ENCODE measurements at places on chromosomes 11 and 22.

- no peak for DNase-seq
These were observed 77.5 kb upstream of the CTSC start for GRCh38 chr11:88414981-88415413.

DNA sequence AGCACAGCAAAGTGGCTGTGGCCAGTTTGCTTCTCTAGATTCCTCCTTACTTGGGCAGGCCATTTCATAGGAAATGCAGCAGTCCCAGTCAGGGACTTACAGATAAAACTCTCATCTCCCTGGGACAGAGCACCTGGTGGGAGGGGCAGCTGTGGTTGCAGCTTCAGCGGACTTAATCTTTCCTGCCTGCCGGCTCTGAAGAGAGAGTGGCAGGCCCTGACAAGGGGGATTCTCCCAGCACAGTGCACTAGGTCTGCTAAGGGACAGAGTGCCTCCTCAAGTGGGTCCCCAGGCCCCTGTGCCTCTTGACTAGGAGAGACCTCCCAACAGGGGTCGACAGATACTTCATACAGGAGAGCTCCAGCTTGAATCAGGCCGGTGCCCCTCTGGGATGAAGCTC, 1649.1 kb downstream of the LRRC4C start:
- DNase-seq = no peak

DNA sequence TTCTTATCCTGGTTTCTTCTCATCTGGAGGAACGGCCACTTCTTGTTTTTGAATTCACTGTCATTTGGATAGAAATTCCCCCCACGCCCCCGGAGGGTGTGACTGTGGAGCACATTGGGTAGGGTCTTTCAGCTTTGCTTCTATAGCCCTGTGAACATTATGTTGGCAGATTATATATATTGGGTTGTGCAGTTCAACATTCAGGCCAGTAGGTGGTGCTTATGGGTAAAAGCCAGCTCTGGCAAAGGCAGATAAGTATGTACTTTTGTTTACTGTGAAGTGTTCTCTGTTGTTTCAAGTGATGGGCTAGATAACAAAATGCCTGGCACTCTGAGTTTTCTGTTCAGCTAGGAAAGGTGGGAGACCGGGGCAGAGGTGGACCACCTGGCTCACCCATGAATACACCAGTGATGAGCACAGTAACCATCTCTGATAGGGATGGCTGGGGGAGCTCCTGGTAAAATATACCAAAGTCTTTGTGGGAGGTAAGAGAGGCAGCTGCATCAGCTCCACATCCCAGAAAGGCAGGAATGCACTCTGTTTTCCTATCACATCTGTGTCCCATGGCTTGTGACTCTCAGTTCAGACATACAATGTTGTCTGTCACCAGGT, 1348.2 kb upstream of the RAG2 start:
- no peak for DNase-seq

DNA sequence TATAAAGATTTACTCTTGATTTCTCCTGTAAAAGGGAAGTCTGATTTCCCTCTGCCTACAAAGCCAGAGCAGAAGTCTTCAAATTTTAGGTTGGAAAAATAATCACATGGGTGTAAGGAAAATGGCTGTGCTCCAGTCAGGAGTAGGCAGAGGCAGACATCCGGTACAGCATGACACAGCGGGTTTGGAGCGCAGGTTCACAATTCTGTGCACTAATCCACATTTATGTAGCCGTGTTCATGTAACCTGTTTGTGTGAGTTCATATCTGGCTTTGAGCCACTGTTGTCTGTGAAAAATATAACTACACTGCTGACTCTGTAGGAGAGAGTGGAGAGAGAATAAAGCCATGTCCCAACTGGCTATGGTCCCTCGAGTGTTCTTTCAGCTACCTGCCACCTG, 248.0 kb downstream of the CASP12 start:
- no peak for DNase-seq

DNA sequence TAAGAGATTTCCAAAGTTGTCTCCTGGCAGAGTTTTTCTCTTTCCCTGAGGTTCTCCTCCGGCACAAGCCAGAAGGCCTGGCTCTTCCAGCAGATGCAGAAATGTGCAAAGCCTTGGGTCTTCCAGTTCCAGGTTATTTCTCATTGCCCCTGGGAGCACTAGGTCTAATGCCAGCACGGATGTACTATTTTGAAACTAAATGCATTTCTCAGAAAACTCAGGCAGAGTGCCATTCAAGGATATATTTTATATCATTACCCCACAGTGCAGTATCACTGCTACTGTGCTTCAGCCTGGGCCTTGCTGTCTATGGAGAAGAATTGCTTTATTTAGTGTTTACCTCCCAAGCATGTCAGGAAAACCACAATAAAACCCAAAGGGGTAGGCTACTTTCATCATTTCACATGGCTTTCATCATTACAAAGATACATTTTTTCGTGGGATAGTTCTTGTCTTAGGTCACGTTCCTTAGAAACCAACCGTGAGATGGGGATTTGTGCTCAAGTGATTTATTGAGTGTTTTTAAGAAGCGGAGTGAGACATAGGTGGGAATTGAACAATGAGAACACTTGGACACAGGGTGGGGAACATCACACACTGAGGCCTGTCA, 22.4 kb upstream of the FZD4 start:
- DNase-seq = no peak

DNA sequence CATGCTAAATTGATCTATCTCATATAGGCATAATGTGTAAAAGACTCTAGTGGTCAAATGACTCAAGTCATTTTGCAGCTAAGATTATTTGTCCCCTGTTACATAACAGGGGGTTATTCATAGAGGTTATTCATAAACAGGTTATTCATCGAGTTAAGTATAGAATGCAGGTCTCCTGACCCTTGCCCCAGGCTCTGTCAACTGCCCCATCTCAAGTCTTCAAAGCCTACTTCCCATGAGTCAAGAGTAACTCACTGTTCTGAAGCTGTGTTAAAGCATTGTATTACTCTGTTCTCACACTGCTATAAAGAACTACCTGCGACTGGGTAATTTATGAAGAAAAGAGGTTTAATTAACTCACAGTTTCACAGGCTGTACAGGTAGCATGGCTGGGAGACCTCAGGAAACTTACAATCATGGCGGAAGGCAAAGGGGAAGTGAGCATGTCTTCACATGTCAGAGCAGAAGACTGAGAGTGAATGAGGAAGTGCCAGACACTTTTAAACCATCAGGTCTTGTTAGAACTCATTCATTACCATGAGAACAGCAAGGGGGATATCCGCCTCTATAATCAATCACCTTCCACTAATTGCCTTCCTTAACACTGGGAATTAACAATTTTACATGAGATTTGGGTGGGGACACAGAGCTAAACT, 226.2 kb upstream of the BLID start:
- no peak for DNase-seq

- no peak for DNase-seq
These were observed 164.5 kb downstream of the LUZP2 start for GRCh38 chr11:24661331-24661730.

DNA sequence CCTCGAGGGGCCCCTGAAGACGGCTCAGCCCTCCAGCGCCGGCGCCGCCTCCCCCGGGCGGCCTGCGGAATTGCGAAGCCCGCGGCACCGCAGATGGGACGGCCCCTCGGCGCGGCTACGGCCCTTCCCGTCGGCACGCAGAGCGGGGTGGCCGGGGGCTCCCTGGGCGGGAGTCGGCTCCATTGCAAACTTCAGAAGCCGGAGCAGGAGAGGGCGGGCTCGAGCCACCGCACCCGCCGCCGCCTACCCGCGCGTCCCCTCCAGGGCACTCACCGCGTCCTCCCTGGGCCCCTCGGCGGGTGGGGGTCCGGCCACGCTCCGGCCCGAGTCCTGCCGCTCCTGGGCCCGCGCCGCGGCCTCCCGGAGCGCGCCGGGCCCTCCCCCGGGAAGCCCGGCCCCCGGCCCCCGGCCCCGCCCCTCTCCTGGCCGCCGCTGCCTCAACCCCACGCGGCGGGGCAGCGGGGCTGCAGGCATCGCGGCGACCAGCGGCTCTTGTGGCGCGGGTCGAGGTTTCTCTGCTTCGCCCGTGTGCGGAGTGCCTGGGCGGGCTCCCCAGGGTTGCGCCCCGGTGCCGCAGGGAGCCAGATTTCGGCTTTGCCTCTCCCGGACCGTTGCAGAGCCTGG, at the start of gene PACSIN3:
Gene PACSIN3, minus strand, starts transcription at position 359 of the 624 bp plus-strand sequence. CDS start 3,707 bp downstream, outside the sequence.
- DNase-seq = peak; percentile 55

GRCh38 chr11:46643986-46644385, 26.6 kb downstream of the ATG13 start:
- no peak for DNase-seq

GRCh38 chr22:44623771-44624510, 78.1 kb upstream of the PRR5 start:
- DNase-seq = no peak

GRCh38 chr11:116454020-116454645, 318.7 kb downstream of the BUD13 start:
- no peak for DNase-seq

GRCh38 chr22:36470994-36471331, 10.5 kb downstream of the TXN2 start:
- DNase-seq = no peak

DNA sequence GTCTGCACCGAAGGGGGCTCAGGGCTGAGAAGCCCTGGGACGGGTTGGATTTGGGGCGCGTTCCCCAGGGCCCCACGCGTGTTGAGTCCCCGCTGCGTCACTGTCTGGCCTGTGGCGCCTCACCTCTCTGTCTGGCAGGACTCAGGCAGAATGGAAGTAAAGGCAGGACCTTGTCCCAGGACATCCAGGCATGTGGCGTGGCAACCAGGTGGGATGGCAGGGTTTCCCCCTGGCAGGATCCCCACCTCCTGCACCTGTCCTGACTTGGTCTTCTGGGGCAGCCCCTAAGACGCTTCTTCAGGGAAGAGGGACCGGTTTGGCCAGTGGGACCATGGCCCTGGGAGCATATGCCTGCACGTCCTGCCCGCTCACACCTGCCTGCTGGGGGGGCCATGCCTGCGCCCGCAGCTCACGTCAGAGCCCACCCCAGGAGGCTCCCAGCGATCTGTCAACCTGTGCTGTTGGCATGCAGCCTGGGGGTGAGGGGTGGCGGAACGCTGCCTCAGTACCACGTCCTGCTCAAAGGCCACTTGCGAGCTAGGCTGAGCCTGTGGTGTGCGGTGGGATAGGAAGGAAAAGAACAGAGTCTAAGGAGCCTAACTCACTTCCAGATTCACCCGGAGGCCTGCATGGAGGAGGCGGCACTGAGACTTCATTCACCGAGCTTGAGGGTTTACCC, 72.7 kb downstream of the KCNQ1 start:
- DNase-seq = no peak

DNA sequence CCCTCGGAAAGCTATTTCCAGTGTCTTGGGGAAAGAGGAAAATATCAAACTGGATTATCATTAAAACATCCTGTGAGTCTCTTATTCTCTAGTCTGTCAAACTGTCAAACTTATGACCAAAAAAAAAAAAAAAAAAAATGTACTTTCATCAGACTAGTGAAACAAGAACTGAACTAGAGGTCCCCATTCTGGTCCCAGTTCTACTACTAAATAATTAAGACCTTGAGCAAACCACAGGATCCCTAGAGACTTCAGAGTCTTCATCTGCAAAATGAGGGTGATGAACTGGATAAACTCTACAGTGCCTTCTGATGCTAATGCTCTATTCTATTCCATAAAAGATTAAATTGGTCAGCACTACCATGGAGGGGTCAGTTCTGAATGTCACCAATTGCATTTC, 105.8 kb downstream of the SERGEF start:
- DNase-seq = no peak

- no peak for DNase-seq
These were observed 61.8 kb downstream of the UBASH3B start for GRCh38 chr11:122717264-122717867.

DNA sequence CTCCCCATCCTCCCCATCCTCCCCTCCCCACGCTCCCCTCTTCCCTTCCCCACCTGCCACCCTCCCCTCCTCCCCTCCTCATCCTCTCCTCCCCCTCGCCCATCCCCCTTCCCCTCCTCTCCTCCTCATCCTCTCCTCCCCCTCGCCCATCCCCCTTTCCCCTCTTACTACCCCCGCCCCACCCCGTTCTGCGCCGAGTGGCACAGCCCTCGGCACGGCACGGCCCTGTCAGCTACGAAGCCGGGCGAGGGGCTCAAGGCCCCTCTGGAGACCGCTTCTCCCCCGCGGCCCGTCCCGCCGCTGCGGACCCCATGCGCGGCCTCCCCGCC, 449.9 kb downstream of the OPCML start:
- DNase-seq = no peak

GRCh38 chr22:18060646-18061620, 16.9 kb upstream of the PEX26 start:
- DNase-seq = no peak

GRCh38 chr11:83007909-83008580, 63.7 kb downstream of the RAB30 start:
- DNase-seq = no peak

DNA sequence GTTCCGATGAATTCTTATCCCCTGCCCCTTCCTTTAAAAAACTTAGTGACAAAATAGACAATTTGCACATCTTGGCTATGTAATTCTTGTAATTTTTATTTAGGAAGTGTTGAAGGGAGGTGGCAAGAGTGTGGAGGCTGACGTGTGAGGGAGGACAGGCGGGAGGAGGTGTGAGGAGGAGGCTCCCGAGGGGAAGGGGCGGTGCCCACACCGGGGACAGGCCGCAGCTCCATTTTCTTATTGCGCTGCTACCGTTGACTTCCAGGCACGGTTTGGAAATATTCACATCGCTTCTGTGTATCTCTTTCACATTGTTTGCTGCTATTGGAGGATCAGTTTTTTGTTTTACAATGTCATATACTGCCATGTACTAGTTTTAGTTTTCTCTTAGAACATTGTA, 12.0 kb downstream of the CCND1 start:
- no peak for DNase-seq

GRCh38 chr11:37858398-37858797, 1260.4 kb upstream of the RAG2 start:
- DNase-seq = no peak

DNA sequence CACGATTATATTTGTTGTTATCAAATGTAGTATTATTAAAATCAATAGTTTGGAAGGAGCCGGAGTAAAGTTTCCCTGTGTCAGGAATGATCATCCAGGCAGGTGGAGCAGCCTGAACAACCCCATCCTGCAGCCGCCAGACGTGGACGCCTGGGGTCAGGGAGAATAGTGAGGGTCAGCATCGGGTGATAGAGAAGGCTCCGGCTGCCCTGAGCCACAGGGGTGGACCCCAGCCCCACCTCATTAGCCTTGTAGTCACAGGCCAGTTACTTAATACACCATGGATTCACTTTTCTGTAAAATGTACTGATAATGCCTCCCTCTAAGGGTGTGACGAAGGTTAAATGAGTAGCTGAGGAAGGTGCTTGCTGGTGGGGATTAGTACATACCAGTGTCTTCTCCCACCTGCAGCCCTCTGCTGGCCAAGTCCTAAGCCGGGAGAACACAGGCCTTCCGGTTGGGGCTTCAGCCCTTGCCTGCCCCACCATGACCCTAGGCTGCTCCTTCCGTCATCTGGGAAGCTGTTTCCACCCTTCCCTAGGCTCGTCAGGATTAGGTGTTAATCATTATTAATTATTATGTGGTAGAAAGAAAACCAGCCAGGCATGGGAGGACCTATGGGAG, 14.9 kb downstream of the TMEM121B start:
- DNase-seq = no peak

GRCh38 chr11:127950162-127950561, 637.2 kb downstream of the ETS1 start:
- DNase-seq = no peak

- DNase-seq = no peak
These were observed 34.8 kb upstream of the HORMAD2 start for GRCh38 chr22:30045494-30045887.

GRCh38 chr11:12991426-12991825, 17.7 kb upstream of the RASSF10 start:
- no peak for DNase-seq

- DNase-seq = no peak
These were observed 96.1 kb downstream of the MAML2 start for GRCh38 chr11:96246718-96247552.

- no peak for DNase-seq
These were observed 2.7 kb downstream of the TENM4 start for GRCh38 chr11:79437981-79438630.

GRCh38 chr11:70854901-70855556, 397.3 kb downstream of the SHANK2 start:
- no peak for DNase-seq

Data from stimulated activated CD4-positive, alpha-beta T cell treated with anti-CD3 and anti-CD28 coated beads, Interleukin-4, amount 100 ng/mL, for 1 hour (primary cell).